NCI-H187 treated with DMSO at 0.1 percent for 48 hours (cell line): ENCODE measurements at places on chromosomes 2 and 18.

DNA sequence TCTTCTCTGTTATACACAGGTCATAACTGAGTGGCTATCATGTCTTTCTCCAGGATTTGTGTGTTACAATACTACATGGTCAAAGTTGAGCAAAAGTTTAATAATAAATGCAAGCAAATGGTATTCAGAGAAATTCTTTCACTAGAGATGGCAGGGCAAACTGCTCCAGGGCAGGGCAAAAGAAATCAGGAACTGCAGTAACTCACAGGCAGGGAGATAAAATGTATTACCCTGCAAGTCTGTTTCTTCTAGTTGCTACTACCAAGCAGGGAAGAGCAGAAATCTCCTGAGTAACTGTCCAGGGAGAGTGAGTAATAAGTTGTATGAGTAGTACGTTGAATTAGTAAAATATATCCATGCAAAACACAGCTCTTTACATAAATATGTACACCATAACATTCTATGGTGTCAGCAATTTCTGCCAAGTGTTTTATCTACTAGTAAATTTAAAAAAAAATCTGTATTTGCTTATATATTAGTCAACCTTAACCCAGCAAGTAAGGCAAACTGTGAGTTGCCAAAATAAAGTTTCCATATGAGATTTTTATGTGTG is 404.1 kb downstream of the ZEB2 start:
- DNase-seq: no peak

- DNase-seq: no peak
These were observed 167.9 kb downstream of the FBXO15 start for GRCh38 chr18:73979742-73980141.

GRCh38 chr2:9535177-9535576 is 20.5 kb downstream of the ADAM17 start:
- DNase-seq: no peak

- no peak for DNase-seq
These were observed 143.5 kb upstream of the SP5 start for GRCh38 chr2:170571612-170572011.

DNA sequence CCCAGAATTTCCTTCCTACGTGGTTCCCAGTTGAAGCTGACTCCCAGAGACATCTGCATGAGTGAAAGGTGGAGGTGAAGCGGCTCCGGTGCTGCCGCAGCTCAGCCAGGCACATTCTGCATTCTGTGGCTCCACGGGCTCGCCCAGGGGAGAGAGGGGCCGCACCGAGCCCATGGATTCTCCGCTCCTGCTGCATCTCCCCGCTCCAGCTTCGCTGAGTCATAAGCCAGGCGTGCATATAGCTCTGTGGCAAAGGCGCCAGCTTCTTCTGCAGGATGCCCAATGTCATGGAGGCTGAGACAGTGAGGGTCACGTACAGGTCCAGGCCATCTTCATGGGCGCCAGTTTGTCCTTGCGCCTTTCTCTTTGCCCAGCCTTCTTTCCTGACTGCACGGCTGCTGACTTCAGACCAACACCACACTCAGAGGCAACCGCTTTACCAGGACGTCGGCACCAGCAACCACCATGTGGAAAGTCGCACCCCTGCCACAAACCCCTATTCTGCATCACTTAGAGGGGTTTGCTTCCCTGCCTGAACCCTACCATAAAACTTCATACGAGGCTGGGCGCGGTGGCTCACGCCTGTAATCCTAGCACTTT is 215.7 kb downstream of the MGAT5 start:
- no peak for DNase-seq

GRCh38 chr18:58520969-58521368 is 107.9 kb downstream of the ALPK2 start:
- DNase-seq: no peak

- DNase-seq: no peak
These were observed 164.8 kb downstream of the MYO5B start for GRCh38 chr18:50030146-50030545.

- no peak for DNase-seq
These were observed 100.1 kb upstream of the APCDD1 start for GRCh38 chr18:10354241-10354811.

GRCh38 chr2:177078855-177079254 is 133.7 kb upstream of the HNRNPA3 start:
- no peak for DNase-seq

- DNase-seq: no peak
These were observed 28.9 kb downstream of the ZFP36L2 start for GRCh38 chr2:43197588-43197896.

DNA sequence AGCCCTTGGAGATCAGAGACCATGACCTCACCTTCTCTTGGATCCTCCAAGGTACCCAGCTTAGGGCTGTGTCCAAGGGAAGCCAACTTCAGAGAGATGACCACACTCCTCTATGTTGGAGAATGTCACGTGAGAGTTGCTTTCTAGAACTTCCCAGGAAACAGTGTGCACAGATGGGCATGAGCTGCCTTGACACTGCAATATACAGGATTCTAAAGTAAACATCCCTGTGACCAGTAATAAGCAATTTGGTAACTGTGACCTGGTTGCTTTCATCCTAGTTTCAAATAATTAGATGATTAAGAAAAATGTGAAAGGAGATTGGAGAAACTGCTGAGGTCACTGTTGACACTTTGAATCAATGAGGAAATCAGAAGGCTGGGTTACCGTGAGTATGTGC is 181.1 kb upstream of the EPAS1 start:
- DNase-seq: no peak

DNA sequence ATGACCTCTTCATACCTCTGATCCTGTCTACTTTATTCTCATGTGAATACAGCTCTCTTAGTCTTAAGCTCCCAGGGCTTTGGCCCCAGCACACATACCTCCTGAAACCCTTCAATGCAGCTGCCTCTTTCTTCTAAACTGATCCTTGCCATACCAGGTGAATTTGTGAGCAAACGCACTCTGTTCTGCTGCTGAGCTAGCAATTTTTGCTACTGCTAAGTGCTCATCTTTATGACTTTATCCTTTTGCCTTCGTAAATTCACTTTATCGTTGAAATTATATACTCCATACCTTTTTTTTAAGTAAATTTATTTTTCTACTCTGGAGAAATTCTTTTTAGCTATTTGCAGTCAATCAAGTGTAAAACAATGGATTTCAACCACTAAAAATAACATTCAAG is 287.7 kb downstream of the CMPK2 start:
- no peak for DNase-seq

DNA sequence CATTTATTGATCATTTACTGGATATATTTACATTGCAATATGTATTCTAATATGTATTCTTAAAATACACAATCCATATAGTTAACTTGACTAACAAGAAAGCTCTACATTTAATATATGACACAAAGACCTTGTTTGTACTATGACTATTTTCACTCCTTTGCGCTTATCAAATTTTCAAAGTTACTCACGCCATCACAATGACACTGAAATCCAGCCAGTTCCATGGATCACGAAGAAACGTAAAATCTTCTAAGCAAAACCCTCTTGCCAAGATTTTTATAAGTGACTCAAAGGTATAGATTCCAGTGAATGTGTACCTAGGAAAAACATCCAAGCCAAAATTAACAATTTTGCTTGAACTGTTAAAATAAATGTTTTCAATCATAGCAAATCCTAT is 39.6 kb downstream of the SCN3A start:
- DNase-seq: no peak

- no peak for DNase-seq
These were observed 216.5 kb upstream of the SLC8A1 start for GRCh38 chr2:40668425-40668824.

DNA sequence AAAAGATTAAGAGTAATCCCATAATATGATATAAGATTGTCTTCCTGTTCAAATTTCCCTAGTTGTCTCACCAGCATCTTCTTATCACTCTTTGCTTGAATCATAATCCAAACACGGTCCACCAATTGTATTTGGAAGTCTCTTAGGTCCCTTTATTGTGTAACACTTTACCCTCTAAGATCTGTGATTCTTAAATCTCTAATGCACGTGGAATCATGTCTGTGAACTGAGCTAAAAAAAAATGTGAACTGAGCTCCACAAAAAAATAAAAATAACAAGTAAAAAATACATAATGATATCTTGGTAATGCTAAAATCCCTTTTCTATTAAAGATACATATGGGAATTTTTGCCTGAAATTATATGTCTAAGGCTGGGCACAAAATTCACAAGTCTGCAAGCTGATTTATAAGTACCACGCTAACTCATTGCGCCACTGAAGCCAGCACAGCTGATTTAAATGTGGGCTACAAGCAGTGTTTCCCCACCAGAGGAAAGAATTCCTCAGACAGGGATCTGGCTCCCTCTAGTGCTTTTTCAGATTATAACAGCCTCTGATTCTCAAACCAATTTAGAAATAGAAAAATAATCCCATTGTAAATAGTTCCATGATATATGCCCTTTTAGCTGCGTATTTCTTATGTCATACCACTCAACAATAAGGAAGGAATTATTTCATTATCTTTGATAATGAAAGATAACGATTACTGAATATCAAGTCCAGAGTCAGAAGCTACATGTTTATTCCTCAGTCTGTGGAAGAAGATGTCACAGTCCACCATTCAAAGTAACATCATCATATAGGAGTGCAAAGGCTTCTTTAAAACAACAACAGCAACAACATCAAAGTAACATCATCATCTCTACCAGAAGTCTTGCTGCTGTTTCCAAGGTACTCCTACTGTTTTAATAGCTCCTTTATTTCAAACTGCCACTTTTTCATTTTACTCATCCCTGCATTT is 22.9 kb downstream of the RBM43 start:
- peak; percentile 3 for DNase-seq

GRCh38 chr2:185202381-185202780 is 536.2 kb upstream of the FSIP2 start:
- no peak for DNase-seq

- DNase-seq: no peak
These were observed 18.1 kb downstream of the SMAD2 start for GRCh38 chr18:47912343-47912742.

DNA sequence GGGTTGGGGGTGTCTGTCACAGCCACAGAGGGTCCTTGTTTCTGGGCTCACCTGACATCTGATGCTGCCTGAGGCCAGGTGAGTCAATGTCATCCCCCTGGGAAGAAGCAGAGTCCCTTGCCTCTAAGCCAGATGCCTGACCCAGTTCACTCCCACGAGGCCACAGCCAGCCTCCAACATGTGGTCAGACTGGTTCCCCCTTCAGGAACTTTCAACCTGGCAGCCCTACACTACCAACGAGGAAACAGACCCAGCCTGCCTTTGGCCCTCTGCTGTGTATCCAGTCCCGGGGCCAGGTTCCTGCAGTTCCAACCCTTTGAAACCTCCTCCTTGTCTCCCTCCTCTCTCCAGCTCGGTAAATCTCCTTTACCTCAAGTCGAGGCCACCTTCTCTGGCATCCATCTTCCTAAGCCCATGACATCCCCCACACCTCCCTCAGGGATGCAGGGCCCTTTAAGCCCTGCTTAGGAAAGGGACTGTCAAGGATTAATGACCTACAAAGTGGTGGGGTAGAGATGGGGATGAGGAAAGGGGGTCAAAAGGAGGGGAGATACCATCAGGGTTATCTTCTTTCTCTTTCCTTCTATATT is 49.2 kb upstream of the SMAD2 start:
- no peak for DNase-seq

- DNase-seq: no peak
These were observed 42.7 kb downstream of the COLEC12 start for GRCh38 chr18:457521-458412.
